Fibroblast of skin of scalp (primary cell): ENCODE measurements at places on chromosomes 11 and 22.

DNA sequence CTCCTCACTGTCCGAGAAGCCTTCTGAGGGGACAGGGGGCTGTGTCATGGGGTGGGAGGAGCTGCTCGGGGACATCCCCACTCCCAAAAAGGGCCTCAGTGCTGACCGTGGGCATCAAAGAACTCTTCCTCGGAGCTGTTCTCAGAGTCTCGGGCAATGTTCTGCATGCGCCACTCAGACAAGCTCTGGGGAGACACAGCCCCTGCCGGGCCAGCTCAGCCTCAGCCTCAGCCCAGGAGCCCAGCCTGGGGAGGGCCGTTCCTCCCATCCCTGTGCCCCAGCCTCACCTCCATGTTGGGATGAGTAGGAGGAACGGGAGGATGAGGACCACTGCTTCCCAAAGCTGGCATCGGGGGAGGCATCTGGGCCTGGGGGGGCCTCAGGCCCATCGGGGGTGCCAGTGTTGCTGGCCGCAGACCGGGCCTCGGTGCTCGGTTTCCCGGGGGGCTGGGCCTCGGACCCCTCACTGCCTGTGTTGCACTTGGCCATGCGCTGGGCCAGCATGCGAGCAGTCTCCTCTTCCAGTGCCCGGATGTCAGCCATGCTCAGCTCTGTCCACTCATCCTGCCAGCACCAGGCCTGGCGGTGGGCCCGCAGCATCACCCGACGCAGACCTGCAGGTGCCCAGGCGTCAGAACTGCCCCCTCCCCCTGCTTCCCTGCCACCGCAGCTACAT is 5.2 kb downstream of the PITPNM1 start:
- DNase-seq = no peak

DNA sequence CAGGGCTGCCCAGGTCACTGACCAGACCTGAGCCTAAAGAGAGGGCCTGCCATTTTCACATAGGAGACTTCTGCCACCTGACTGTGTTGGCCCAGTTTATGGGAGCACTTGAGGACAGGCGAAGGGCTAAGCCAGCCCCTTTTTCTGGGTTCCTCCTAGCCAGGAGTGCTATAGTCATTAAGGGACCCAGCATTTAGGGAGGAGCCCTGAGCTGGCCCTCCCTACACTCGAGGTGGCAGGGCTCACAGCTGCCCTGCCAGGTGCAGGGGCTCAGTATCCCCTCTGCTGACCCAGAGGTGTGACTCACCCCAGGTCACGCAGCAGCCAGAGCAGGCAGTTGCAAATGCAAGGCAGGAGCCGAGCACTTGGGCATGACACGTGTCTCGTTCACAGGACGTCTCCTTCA is 86.3 kb upstream of the CRYBB3 start:
- DNase-seq = no peak

GRCh38 chr11:74355626-74356025 is 42.6 kb downstream of the PGM2L1 start:
- no peak for DNase-seq

DNA sequence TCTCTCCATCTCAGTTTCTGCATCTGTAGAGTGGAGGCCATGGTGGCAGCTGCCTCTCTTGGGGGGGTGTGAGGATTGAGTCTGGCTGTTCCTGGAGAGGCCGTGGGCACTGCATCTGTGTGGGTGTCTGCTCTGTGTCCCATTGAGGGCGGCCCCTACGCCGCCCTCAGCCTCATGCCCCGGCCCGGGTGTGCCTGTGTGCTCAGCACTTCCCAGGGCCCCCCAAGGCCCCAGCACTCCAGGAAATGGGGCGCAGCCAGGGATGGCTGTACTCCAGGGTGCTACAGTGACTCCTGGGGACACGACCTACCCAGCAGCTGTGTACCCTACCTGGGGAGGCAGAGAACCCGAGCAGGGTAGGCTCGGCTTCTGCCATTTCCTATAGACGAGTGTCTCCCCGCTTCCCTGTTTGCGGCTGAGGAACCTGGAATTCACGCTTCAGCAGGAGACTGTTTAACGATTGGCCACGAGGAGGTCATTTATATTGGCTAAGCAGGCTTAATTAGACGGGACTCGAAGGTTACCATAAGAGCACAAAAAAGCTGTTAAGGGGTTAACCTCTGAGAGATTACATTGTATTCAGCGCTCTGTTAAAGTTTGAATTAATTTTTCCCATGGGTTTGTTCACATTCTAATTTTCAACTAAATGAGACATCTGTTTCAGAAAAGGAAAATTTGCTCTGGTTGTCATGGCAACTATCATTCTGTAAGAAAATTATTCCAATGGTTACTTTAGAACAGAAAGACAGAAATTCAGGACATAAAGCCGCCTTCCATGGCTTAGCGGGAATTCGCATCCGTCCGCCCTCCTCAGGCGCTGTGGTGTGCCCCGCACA is 76.4 kb downstream of the MPPED1 start:
- no peak for DNase-seq

- no peak for DNase-seq
Observed at GRCh38 chr11:2205981-2206690, 34.5 kb upstream of the TH start.

DNA sequence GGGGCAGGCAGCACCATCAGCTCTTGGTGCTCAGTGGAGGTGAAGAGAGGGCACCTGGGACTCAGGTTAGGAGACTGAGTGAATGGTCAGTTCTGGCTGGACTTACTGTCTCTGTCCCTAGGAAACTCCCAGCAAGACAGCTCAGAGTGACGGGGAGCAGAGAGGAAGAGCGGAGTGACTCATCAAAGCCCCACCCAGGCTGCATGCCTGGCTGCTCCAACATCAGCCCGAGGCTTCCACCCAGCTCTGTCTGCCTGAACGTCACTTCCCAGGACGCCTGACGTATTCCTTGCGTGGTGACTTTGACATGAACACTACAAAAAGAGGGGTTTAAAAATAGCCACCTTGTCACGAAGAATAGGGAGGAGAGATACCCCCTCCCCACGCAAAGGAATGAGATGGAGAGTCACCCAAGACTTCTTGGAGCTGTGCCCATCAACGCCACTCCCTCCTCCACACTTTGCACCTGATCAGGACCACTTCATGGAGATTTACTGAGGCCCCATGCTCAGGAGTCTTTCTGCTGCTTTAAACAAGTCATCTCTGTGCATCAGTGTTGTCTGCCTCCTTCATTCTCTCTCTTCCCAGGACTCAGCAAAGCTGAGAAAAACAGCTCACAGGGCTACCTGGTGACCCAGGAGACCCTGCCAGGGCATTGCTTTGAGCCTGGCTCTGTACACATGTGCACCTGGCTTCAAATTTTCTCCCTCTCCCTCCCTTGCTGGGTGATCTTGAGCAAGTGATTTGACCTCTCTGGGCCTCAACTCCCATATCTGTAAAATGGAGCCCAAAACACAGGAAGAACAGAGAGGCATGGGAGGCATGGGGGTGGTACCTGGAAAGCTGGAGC is 83.1 kb downstream of the MN1 start:
- peak; percentile 93 for DNase-seq

- DNase-seq = no peak
Observed at GRCh38 chr11:117769533-117769932, 27.5 kb downstream of the DSCAML1 start.

GRCh38 chr11:88337987-88338668 is 592 bp upstream of the CTSC start:
- peak; percentile 46 for DNase-seq

DNA sequence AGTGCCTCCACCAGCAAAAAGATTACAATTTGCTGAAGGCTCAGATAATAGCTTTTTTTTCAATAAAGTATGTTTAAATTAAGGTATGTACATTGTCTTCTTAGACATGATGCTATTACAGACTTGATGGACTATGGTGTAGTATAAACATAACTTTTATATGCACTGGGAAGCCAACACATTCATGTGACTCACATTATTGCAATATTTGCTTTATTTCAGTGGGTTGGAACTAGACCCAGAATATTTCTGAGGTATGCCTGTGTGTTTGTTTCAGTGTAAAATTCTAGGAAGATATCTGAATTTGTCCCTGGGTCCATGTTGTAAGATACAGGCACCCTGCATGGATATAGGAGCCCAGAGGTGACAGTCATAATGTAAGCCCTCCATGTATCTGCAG is 120.0 kb upstream of the BDNF start:
- DNase-seq = peak; percentile 30

DNA sequence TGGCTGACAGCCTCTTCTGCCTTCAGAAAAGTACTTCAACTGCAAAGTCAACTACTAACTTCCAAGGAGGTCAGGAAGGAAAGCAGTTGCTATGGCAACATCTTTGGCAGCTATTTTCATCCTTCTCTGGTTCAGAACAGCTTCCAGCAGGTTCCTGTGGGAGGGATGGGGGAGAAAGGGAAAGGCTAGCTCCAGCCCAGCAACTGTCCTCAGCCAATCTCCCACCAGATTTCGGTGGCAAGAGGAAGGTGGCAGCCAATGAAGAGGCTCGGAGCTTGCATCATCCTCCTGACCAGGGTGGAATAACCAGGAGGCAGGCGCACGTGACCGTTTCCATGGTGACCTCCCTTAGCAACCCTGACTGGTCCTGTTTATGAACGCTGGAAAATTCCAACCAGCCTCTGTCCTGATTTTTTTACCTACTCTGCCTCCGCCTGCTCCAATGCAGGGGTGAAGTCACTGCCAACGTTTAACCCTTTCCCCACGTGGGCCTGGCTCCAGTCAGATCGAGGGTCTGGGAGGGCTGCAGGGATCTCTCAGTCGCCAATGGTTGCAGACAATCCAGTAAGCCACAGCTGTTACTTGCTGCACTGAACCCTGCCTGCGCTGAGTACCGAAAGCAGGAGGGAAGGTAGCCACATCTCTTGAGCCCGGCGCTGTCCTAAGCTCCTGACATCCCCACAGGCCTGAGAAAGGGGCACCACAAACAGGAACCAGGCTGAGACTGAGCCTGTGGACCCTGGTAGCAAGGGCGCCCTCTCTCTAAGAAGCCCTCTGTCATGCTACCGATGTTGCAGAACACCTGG is 11.2 kb upstream of the MALAT1 start:
- peak; percentile 100 for DNase-seq

- no peak for DNase-seq
Observed at GRCh38 chr22:44646668-44647067, 55.3 kb upstream of the PRR5 start.

GRCh38 chr11:1622086-1622485 is at the start of gene KRTAP5-4:
Gene KRTAP5-4 (minus strand): TSS chr11:1622138. CDS start chr11:1622093, 45 bp downstream.
- no peak for DNase-seq

DNA sequence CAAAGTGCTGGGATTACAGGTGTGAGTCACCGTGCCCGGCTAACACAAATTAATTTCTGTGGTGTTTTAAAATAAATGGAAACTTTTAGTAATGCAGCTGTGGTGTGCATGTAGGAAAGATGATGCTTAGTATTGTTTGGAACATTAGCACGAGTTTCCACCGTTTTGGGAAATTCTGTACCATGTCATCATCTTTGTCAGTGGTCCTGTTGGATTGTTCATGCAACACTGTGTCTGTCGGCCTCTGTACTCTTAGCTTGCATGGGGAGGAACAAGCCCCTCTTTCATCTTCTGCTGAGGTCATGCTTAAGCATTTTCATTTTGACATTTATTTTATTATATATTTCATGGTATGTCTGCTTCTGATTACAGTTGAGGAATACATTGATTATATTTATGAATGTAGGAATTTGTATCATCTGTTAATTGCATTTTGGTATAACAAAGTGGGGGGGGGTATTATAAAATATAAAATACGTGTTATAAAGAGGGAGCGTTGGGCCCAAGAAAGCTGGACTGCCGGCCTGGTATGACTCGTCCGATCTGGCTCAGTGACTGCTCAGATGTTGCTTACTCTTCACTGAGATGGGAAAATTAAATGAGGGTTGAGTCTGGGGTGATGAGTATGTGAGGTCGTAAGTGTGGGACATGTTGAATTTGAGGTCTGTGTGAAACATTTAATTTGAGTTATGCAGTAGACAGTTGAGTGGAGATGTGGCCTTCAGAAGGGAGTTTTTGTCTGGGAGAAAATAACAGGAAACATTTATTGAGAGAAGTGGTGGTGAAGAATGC is 28.7 kb downstream of the CECR2 start:
- no peak for DNase-seq

- no peak for DNase-seq
Observed at GRCh38 chr11:14672635-14673034, 29.0 kb downstream of the PDE3B start.

GRCh38 chr11:73291196-73291595 is 16.9 kb upstream of the ARHGEF17 start:
- DNase-seq = no peak

- DNase-seq = no peak
Observed at GRCh38 chr22:36419912-36420882, 32.4 kb upstream of the MYH9 start.

GRCh38 chr11:116718955-116719501 is 53.8 kb downstream of the BUD13 start:
- DNase-seq = no peak

DNA sequence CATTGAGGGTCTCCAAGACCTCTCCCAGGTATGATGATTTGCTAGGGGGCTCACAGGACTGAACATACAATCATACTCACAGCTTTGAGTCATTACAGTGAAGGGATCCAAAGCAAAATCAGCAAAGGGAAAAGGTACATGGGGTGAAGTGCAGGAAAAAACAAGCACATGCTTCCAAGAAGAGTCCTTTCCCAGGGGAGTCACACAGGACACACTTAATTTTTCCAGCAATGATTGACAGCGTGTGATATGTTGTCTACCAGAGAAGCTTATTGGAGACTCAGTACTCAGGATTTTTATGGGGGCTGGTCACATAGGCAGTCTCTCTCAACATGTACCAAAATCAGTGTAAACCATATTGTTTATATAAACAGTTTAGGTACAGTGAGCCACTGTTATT is 25.3 kb downstream of the CUL5 start:
- no peak for DNase-seq

GRCh38 chr11:15327786-15328231 is 213.1 kb downstream of the INSC start:
- DNase-seq = peak; percentile 20

DNA sequence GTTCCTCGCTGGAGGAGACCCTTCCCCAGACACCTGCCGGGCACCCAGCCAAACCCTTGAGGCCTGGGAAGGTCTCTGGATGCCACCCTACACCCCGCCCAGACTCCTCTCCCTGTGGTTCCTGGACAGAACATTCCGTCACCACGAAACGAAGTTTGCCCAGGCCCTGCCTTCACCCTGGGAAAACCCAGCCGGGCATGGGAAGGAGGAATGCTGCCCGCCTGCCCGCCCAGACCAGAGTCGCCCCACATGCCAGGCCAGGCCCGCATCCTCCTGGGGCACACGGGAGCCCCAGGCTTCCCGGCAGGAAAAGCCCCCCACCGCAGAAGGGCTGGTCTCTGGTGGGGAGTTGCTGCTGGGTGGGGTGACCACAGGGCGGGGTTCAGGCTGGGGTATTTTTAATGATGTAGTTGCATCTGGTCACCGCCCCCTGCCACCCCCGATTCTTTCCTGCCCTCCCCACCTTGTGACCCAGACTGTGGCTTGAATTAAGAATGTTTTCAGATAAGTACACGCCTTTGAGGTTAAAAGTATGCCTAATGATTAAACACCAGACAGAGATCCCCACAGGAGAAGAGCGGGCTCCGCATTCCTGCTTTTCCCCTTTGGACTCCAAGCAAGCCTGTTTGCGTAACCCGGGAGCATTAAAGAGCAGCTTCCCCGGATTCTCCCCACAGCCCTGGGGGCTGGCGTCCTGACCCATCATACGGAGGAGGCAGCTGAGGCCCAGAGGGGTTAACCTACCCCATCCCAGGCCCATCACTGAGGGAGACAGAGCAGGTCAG is 44.6 kb upstream of the PPARA start:
- peak; percentile 80 for DNase-seq

GRCh38 chr11:8690374-8691342 is 8.1 kb downstream of the RPL27A start:
- no peak for DNase-seq
